ENCODE measurements at places on chromosomes 6 and 20. TPM values are rescaled to one million over a fixed set of nuclear protein-coding genes. Genes with fewer than 3 reads are reported as not detected.

- no peaks in the 10 kb centered on the region for H3K4me1 ChIP-seq
- DNase-seq = no peak
- no peak overlapping the region for H3K4me3 ChIP-seq
- H3K36me3 ChIP-seq = no peaks in the 10 kb centered on the region
These were observed 465.8 kb downstream of the FRK start for GRCh38 chr6:115594891-115595290.

DNA sequence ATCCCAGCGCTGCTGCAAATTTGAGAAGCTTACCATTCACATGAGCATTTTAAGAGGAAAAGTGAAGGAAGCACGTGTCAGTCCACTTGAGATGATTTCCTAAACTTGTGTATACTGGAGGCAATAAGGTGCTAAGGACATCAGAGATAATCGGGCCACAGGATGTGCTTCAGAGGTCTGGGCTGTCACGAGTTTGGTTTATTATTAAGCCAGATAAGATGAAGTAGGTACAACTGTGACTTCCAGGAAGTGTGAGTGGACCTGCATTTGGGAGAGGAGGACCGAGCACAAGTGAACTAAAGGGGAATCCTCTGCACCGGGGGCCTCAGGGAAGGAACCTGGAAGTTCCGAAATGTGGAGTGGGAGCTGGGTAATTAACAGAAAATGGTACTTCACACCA, 1.4 kb downstream of the SAMD5 start:
- H3K27ac ChIP-seq = no peak overlapping the region
- no peak overlapping the region for H3K4me3 ChIP-seq
- no peaks in the 10 kb centered on the region for H3K36me3 ChIP-seq
- peaks cover 11% of the 10 kb centered on the region for H3K4me1 ChIP-seq
- no peak for DNase-seq

DNA sequence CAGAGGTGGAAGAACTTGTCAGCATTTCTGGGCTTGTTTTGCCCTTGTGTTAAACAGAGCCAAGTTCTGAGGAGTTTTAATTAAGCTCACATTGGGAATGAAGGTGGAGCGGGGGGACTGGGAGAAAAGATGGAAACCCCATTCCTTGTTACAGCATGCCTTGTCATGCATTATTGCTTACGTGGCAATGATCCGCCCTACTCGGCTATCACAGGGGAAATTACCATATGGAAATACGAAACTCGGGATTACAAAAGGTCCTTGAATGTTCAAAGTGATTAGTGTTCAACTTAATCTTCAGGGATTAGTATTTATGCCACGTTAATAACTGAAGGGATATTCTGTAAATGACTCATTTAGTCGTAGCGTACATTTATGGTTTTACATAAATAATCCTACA, 86.4 kb downstream of the MAP3K7 start:
- no peaks in the 10 kb centered on the region for H3K36me3 ChIP-seq
- H3K4me3 ChIP-seq = no peak overlapping the region
- no peaks in the 10 kb centered on the region for H3K27me3 ChIP-seq
- DNase-seq = no peak

GRCh38 chr6:43926634-43927531, 156.9 kb downstream of the VEGFA start:
- no peak overlapping the region for H3K27ac ChIP-seq
- H3K27me3 ChIP-seq = no peaks in the 10 kb centered on the region
- peaks cover 18% of the 10 kb centered on the region for H3K4me1 ChIP-seq
- no peaks in the 10 kb centered on the region for H3K36me3 ChIP-seq
- DNase-seq = no peak

Gene SERAC1
- 5.8 TPM for total RNA-seq

GRCh38 chr20:57469418-57470211, 55.3 kb downstream of the CTCFL start:
- no peaks in the 10 kb centered on the region for H3K27me3 ChIP-seq
- no peak overlapping the region for H3K27ac ChIP-seq
- H3K36me3 ChIP-seq = no peaks in the 10 kb centered on the region
- peaks cover 53% of the 10 kb centered on the region for H3K4me1 ChIP-seq
- H3K4me3 ChIP-seq = no peak overlapping the region

Gene PDYN
- not detected for total RNA-seq

DNA sequence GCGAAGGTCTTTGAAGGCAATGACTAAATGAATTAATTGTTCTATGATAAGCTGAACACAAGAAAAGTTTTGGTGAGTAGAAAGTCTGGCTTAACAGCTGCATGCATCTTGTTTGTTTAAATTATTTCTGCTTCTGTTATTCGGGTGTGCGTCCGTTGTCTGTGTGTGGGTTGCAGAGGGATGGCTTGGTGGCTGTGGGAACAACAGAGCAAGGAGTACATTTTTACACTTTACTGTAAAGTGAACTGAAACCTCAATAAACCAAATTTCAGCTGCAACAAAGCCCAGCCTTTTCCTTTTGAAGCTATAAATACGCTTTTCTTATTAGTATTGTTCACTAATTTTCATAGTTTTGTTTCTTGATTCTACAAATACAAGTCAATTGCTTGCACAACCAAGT, 3.5 kb upstream of the LAMP5 start:
- H3K4me1 ChIP-seq = peaks cover 65% of the 10 kb centered on the region
- H3K36me3 ChIP-seq = no peaks in the 10 kb centered on the region
- H3K27ac ChIP-seq = no peak overlapping the region
- DNase-seq = no peak

GRCh38 chr6:153960281-153960680, 78.8 kb upstream of the OPRM1 start:
- H3K4me3 ChIP-seq = no peak overlapping the region
- no peaks in the 10 kb centered on the region for H3K36me3 ChIP-seq
- no peak for DNase-seq
- no peaks in the 10 kb centered on the region for H3K27me3 ChIP-seq

DNA sequence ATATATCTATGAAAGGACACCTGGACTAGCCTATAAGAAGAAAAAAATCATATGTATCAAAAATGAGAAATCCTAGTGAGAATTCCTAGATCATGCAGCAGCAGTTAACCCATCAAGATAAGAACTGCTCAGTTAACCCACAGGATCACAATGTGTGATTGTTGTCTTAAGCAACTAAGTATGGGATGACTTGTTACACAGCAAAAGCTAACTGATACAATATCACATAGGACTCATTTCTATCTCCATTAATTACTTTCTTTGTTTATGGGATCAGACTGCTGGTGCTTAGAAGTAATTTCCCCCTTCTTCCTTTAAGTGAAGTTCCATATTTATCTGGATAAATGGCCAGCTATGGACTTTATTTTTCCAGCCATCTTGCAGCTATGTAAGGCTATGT, 280.8 kb upstream of the MARCKS start:
- no peak overlapping the region for H3K27ac ChIP-seq
- H3K4me3 ChIP-seq = no peak overlapping the region
- no peaks in the 10 kb centered on the region for H3K27me3 ChIP-seq
- DNase-seq = no peak
- no peaks in the 10 kb centered on the region for H3K4me1 ChIP-seq
- no peaks in the 10 kb centered on the region for H3K36me3 ChIP-seq

- H3K36me3 ChIP-seq = no peaks in the 10 kb centered on the region
- DNase-seq = no peak
- H3K27me3 ChIP-seq = no peaks in the 10 kb centered on the region
- H3K4me3 ChIP-seq = no peak overlapping the region
- no peak overlapping the region for H3K27ac ChIP-seq
These were observed 28.7 kb downstream of the TFAP2A start for GRCh38 chr6:10386220-10386619.

DNA sequence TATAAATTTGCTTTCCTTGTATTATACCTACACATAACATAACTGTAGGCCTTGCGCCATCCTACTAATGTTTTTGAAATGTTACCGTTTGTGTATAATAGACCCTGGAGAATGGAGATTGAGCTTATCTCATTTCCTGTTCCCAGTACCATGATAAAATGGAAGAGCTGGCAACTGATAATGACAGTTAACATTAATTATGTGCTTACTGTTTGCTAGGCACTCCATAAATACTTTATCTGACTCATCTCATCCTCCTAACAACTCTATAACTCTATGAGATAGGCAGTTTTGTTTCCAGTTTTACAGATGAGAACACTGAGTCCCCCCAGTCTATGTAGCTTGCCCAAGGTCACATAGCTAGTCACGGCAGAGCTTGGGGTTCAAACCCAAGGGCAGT, 396.7 kb downstream of the SYNE1 start:
- peaks cover 12% of the 10 kb centered on the region for H3K36me3 ChIP-seq
- no peaks in the 10 kb centered on the region for H3K4me1 ChIP-seq
- no peak overlapping the region for H3K27ac ChIP-seq
- no peaks in the 10 kb centered on the region for H3K27me3 ChIP-seq

Gene TOX2
- total RNA-seq = 4.1 TPM

GRCh38 chr20:48432494-48432832, 395.3 kb downstream of the PREX1 start:
- H3K27me3 ChIP-seq = no peaks in the 10 kb centered on the region
- no peaks in the 10 kb centered on the region for H3K36me3 ChIP-seq
- no peak overlapping the region for H3K27ac ChIP-seq
- no peaks in the 10 kb centered on the region for H3K4me1 ChIP-seq
- no peak for DNase-seq
- no peak overlapping the region for H3K4me3 ChIP-seq

DNA sequence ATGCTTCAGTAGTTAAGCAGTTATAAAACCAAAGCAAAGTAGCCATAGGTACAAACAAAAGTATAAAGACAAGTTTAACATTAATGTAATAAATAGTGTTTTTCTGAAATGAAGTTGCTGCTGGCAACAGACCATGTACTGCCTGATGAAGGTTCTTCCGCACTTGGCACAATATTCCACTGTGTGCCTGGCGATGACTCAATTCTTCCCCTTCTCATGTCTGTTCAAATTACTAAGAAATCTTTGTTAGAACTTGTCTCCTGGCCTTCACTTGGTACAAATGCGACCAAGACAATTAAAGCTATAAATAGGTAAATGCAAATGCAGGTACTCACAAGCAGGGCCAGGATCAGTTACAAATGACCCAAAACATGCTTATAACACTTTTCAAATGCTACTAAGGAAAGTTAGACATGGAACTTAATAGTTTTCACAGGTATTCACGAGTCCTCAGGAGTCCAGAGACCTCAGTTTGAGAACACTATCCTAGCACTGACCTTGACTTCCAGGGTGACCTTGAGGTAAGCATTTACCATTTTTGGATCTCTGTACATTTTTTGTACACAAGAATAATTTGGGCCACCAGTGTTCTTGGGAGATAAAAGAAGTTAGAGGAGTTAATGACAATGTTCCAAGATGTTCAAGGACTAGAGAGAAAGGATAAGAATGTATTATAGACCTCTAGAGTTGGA, 8.1 kb upstream of the DDR1 start:
- peaks cover 18% of the 10 kb centered on the region for H3K4me1 ChIP-seq
- H3K4me3 ChIP-seq = no peak overlapping the region
- H3K27ac ChIP-seq = no peak overlapping the region
- H3K36me3 ChIP-seq = no peaks in the 10 kb centered on the region
- DNase-seq = no peak
- no peaks in the 10 kb centered on the region for H3K27me3 ChIP-seq

DNA sequence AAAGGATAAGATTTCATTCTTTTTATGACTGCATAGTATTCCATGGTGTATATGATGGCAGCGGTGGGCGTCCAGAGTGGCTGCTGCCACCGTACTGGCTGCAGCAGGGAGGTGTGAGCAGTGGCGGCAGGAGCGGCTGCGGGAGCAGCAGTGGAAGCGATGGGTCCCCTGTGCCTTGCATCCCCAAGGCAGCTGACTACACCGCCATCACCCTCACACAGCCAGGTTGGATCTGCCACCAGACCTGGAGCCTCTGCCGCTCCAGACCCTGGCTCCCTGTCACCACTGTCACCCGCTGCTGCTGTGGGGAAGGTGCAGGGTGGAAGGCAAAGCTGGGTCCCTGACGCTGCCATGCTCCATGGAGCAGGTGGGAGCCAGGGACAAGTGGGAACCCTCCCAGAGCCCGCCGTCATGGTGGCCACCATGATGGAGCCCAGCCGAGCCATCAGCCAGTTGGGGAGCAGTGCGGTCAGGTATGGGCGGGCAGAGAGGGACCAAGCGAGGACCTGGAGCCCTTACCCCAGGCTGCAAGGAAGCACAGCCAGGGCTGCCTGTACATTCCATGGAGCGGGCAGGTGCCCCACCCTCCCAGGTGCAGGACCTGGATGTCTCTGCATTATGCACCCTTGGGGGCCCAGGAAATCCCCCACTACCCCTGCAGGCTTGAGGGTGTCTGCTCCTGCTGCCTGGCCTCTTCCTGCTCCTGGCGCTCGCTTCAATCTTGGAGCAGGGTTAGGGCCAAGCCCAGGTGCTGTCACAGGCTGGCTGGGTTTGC, 226.1 kb downstream of the OTOR start:
- H3K36me3 ChIP-seq = no peaks in the 10 kb centered on the region
- no peaks in the 10 kb centered on the region for H3K27me3 ChIP-seq

DNA sequence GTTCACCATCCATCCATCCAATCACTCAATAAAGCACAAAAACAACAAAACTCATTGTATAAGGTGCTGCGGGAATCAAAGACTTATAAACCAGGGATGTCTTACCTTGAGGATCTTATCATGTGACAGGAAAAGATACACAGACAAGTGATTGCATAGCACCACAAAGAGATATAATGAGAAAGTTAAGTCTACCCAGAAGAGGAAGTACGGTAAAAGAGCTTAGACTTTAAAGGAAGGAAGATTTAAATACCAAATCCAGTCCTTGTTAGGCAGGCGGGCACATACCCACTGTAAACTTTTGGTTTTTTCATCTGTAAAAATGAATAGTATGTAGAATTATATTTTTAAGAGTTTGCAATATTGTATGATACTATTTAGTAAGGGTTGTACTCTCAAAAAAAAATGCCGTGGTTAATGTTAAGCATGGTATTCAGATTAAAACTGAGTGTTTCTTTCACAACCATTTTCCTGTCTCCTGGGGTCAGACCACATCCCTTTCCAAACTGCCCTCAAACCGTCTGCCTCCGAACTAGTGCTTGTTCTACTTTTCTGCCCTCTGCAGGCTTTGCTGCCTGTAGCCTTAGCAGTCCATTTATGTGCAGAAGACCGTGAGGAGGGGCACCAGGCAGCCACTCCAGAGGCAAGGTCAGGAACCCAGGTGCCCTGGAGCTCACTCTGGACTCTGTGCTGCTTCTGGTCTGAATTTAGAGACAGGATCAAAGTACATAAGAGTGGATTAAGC, 179.5 kb upstream of the SYNDIG1 start:
- H3K27me3 ChIP-seq = no peaks in the 10 kb centered on the region
- H3K4me3 ChIP-seq = no peak overlapping the region
- no peak overlapping the region for H3K27ac ChIP-seq
- H3K4me1 ChIP-seq = peaks cover 6% of the 10 kb centered on the region

Data from B cell (primary cell).